SIG-M5 (cell line): ENCODE measurements at places on chromosomes 5 and 9.

DNA sequence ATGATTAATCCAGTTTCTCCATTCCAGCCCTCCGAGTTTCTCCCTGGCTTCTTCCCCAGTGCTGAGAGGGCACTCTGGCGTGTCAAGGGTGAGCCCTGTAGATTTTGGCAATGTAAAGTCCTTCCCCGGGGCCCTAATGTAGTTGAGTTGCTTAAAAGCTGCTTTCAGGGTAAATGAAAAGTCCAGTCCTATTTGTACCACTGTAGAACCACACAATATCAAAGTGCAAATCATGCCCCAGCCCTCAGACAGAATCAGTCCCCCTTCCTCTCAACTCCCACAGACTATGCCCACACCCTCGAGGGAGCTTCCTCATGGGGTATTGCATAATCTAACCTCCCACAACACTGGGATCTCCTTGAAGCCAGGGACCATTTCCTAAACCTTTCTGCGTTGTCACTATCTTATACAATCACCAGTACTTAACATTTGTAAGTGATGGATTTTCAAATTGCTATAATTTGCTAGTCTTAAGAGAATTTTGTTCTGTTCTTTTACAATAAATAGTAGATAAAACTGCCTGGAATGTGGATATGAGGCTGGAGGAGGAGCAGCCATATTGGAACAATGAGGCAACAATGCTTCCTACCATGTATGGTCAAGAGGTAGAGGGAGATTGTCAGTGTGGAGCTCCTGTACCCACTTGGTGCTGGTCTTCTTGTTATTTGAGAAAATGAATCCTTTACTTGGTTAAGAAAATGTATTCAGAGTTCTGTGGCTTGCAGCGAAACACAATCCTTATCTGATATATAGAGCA is 34.4 kb downstream of the ZNF366 start:
- peak; percentile 72 for DNase-seq

- no peak for DNase-seq
Observed at GRCh38 chr5:29889051-29889450, 1304.4 kb upstream of the CDH6 start.

DNA sequence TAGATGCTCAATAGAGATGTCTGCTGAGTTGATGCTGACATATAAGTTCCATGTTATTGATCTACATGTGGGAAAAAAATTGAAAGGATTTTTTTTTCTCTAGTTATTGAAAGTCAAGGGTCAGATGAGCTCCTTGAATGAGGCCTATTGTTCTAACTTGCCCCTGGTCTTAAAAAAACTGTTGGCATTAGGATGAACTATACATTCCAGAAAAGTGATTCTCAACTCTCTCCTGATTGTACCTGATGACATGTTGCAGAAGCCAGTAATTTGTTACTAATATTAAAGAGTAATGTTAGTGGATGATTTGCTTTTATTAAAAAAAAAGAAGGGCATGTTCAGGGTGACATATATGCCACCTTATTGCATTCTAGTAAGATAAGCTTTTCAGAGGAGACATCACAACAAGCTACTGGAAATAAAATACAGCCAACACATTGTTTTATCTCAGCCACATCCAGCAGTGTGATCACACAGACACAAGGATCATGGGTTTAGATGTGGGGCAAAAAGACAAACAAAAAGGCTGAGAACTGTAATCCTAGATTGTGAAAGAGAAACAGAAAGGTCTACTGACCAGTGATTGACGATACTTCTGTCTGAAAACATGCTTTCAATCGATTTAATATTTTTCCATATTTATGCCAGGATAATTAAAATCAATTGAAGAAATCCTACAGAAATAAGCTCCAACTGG is 1314.1 kb upstream of the C9orf72 start:
- no peak for DNase-seq

DNA sequence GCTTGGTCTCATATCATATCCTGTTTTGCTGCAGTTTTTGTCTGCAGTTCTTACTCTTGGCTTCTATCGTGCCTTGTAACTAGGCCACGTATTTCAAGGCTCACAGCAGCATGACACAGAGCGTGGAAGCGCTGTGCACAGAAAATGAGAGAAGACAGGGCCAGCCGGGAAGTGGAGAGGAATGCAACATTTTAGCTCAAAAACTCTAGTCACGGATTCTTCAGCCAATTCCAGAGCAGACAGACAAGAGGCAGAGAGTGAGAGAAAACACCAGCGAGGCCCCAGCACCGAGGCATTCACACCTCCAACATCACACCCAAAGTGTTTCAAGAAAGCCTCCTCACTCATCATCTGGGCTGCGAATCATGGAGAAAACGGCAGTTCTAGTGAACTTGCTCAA is 160.8 kb downstream of the DNAH5 start:
- DNase-seq: no peak

GRCh38 chr5:65264420-65264819 is 217.3 kb downstream of the ADAMTS6 start:
- no peak for DNase-seq

GRCh38 chr5:115817386-115817785 is 927 bp upstream of the CDO1 start:
- no peak for DNase-seq

- no peak for DNase-seq
Observed at GRCh38 chr5:90477073-90477472, 2.4 kb downstream of the POLR3G start.

DNA sequence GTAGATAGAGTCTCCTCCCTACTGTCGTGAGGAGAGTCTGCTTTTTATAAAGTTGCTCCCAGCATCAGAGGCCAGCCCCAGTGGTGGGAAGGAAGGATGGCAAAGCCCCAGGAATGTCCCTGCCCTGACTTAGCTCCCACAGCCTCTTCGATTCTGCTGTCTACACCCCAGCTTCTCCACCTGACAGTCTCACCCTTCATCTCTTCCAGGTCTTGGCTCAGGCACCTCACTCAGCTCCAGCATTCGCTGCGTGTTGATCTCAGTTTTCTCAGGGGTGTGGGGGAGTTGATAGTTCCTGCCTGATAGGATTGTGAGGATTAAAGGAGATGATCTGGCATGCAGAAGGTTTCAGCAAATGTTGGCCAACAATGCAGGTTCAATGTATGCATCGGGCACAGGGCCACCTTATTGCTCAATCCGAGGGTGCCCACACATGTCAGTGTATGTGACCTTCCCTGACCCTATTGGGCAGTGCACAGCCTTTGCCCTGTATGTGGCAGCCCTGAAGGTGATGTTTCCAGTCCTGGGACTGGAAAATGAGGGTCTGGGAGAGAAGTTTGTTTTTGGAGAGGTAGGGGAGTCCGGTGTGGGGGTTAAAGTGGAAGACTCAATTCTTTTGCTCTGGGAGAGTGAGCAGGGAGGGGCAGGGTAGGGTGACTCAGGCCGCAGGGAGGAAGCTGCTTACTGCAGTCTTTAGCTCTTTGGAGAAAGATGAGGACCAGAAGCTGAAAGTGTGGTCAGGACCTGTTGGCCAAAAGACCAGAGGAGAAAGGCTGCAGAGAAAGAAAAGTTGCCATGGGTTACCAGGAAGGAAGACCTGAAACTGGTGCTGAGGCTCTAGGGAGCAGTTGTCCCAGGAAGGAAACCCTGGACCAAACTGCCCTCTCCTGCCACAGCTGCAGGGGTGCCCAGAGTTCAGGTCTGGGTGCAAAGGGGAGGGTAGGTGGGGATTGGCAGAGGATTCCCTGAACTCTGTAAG is 153.2 kb downstream of the MACROH2A1 start:
- DNase-seq: no peak

DNA sequence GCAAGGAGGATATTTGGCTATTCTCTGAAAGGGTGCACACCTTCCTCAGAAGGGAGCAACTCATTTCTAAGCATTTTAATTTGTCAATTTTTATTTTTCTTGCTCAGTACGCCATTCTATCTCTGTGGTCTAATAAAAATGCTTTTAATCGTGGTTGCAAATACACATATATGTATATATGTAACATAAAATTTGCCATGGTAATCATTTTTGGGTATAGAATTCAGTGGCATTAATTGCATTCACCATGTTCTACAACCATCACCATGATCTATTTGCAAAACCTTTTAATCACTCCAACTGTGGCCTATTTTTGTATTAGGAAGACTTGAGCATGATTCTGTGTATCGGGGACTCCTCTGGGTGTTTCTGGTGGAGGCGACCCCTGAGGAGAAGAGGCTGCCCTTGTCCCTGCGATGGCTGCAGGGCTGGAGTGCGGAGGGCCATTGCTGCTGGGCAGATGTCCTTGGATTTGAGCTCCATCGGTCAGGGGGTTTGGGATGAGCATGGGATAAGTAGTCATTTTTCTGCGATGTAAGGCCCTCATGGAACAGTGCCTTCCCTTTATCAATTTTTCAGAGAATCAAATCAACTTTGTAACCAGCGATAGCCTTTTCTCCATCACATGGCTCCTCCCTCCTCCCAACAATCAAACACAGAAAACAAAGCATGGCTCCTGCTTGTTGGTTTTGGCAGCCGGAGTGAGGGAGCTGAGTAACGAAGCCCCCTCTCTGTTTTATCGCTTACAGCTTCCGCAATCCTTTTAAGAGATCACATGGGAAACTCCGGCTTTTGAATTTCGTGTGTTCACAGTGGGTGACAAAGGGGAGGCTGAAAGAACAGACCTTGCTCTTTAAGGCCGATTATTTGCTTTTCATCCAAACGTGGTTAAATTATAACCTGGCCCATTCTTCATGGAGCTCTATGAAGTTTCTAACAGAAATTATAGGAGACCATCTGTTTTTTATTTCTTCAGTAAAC is 187.3 kb downstream of the TENT4A start:
- no peak for DNase-seq

GRCh38 chr5:178224403-178224802 is 8.2 kb downstream of the PHYKPL start:
- DNase-seq: no peak

GRCh38 chr5:74685979-74686631 is 1.1 kb downstream of the HEXB start:
- no peak for DNase-seq

GRCh38 chr5:126680191-126680817 is 79.6 kb downstream of the PHAX start:
- no peak for DNase-seq

GRCh38 chr9:94865582-94866452 is 139.3 kb downstream of the AOPEP start:
- no peak for DNase-seq

DNA sequence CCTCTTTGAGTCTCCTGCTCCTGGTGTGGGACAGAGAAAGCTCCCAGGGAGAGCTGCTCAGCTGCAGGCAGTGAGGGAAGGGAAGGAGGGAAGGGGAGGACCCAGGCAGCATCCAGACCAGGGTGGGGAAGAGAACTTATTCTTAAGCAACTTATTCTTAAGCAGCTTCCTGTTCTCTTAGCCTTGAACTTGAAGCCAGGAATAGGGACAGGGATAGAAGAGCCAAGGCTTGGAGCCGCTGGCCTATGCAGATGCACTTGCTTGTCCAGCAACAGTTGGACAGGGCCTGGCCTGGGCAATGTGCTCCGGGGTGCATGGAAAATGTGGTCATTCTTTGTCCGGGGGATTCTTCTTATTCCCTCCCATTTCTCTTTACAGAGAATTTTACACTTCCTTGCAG is 31.4 kb upstream of the SPTLC1 start:
- DNase-seq: no peak

- DNase-seq: no peak
Observed at GRCh38 chr5:58482536-58482935, 8.7 kb upstream of the GAPT start.
